Right renal cortex interstitium (tissue), 3 donors: ENCODE measurements at places on chromosomes 4 and X. TPM values are rescaled to one million over a fixed set of nuclear protein-coding genes. Genes with fewer than 3 reads are reported as not detected.

GRCh38 chr4:1511441-1512041 lies 105.3 kb upstream of the NKX1-1 start:
- no peak for DNase-seq

NAP1L2 gene
- polyA plus RNA-seq: 2.8 TPM

KLHL8 gene
- 25.8 TPM for polyA plus RNA-seq

GRCh38 chr4:78057135-78057599 lies at the start of gene FRAS1:
Gene FRAS1 (plus strand): TSS chr4:78057323. CDS start chr4:78058010, 687 bp downstream.
- peak; percentile 25 for DNase-seq

DNA sequence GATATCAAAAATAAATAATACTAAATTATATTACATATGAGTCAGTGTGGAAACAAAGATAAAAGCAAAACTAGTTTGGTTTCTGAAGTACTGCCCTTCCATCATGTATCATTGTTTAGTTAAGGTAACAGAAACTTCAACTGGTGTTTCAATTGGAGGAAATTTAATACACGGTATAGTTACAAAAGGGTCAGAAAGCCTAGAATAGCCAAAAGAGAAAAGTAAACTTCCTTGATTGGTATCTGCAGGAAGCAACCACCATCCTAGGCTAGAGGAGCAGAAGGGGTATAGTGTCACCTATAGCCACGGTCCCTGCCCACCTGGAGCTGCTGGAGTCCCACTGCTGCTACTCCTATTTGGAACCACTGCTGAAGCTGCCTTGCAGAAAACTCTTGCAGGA lies 185.6 kb downstream of the SLC7A11 start:
- no peak for DNase-seq

- no peak for DNase-seq
Observed at GRCh38 chrX:139560221-139560620, 29.7 kb downstream of the F9 start.

GRCh38 chr4:124515591-124515990 lies 196.9 kb downstream of the ANKRD50 start:
- no peak for DNase-seq

NDUFA1 gene
- polyA plus RNA-seq: 173 TPM

GRCh38 chr4:16687011-16687410 lies 211.4 kb downstream of the LDB2 start:
- DNase-seq: no peak

DNA sequence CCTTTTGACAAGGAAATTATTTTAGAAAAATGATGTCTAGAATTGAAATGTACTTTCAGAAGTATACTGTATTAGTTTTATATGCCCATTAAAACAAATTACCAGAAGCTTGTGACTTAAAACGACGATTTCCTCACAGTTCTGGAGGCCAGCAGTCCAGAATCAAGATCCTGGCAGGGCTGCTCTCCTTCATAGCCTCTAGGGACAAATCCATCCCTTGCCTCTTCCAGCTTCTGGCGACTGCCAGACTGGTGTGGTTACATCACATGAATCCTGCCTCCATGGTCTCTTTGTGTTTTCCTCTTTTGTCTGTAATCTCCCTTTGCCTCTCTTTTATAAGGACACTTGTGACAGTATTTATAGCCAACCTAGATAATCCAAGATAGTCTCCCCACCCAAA lies 97.1 kb downstream of the IQCM start:
- no peak for DNase-seq

DNA sequence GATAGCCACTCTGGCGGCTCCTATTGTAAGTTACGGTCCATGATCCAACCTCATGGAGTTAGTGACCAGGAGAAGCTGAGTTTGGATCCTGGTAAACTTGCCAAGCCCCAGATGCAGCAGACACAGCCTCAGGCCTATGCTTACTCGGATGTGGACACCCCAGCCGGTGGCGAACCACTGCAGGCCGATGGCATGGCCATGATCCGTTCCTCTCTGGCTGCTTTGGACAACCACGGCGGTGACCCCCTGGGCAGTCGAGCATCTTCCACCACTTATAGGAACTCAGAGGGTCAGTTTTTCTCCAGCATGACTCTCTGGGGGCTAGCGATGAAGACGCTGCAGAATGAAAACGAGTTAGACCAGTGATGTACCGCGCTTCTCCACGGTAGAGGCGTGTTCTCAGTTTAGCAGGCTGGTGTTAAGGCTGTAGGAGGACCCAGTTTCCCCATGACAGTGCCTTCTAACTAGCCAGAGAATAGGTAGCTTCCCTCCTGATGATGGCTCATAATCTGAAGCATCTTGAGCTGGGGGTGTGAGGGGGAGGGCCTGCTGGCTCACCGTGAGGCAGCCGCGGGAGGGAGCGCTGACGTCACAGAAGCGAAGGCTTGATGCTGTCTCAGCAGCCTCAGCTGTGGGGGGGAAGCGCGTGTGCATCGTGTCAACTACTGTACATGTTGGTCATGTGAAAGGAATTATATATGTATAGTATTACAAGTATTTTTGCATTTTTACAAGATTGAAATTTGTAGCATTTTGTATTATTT lies 31.1 kb downstream of the ZBTB49 start:
- no peak for DNase-seq

DNA sequence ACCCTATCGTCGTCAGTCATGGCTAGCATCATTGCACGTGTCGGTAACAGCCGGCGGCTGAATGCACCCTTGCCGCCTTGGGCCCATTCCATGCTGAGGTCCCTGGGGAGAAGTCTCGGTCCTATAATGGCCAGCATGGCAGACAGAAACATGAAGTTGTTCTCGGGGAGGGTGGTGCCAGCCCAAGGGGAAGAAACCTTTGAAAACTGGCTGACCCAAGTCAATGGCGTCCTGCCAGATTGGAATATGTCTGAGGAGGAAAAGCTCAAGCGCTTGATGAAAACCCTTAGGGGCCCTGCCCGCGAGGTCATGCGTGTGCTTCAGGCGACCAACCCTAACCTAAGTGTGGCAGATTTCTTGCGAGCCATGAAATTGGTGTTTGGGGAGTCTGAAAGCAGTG lies 1.6 kb downstream of the ZCCHC12 start:
- DNase-seq: no peak

DNA sequence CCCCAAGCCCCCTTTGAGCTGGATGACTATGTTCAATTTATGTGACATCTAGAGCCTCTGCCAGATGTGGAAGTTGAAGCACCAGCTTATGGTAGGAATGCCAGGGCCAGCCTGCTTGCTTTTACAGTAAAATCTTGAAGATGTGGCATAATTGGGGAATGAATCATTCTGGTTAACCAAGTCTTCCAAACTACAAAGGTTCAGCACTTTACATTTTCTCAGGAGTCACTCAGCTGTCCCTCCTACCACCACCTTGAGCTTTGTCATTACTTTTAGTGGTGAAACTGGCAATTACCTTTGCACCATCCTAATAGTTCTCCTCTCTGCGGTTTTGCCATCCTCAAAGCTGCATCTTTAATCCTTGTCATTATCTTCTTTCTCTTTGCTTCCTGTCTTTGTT lies 172.2 kb downstream of the HS6ST2 start:
- DNase-seq: no peak

SYNPO2 gene
- 21.9 TPM for polyA plus RNA-seq

COL4A5 gene
- polyA plus RNA-seq: 136 TPM

MAGEC1 gene
- polyA plus RNA-seq: not detected

DNA sequence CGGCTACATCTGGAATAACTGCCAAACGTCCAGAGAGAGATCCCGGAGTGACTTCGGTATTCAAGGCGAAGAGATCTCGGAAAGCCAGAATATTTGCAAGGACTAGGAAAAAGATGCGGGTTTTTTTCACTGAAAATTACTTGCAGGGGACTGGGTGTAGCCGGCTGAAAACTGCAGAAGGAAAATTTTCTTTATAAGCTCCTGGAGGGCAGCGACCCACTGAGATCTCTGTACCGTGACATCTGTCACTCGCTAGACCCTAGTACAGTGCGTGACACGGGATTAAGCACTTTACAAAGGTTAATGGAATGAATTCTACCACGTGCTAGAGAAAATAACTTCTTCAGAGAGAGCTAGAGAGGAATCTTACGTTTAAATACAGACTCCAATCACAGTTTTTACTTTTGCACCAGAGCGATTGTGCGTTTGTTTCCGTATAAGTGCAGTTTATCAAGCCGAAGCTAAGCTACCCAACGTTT lies 1.1 kb upstream of the LCORL start:
- no peak for DNase-seq

SERPINA7 gene
- 0.22 TPM for polyA plus RNA-seq

- DNase-seq: no peak
Observed at GRCh38 chr4:181234951-181235680, 1008.1 kb upstream of the TENM3 start.

- DNase-seq: no peak
Observed at GRCh38 chr4:52247941-52248340, 196.8 kb downstream of the SPATA18 start.

GRCh38 chr4:108072300-108072699 lies 82.6 kb downstream of the HADH start:
- DNase-seq: no peak

GRCh38 chr4:38939165-38939564 lies 71.6 kb downstream of the FAM114A1 start:
- no peak for DNase-seq

RASGEF1B gene
- 12.8 TPM for polyA plus RNA-seq

- DNase-seq: no peak
Observed at GRCh38 chrX:46268412-46268811, 276.8 kb downstream of the ZNF674 start.

HTN3 gene
- not detected for polyA plus RNA-seq

DNA sequence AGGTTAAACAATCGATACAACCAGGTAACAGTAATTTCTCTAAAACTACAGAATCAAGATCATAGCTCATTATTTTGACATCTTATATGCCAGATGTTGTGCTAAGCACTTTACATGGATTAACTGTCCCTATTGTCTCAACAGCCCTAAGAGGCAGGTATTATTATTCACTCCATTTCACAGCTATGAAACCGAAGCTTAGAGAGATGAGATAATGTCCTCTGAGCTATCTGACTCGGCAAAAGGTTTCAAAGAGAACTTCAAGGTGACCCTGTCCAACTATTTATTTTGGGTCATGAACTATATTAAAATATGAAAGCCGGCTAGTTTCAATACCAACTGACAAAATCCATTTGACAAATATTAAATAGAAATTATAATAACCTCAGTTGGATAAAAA lies 10.3 kb downstream of the SLC25A5 start:
- DNase-seq: no peak

NUDT6 gene
- polyA plus RNA-seq: 19.0 TPM

DNA sequence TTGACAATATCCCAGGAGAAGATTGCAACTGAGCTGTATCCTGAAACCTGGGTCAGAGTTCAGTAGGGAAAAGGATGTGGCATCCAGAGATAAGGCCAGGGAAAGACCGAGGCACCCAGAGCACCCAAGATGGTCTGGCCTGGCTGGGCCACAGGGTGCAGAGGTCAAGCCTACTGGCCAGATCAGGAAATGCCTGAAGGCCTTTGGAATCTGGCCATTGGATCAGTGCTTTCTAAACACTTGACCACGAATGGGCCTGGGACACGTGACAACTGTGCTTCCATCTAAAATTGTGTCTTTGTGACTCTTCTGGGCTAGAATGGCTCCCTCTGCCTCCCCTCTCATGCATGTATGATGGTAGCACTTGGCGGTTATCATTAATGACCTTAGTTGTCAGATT lies 316.9 kb downstream of the EVC2 start:
- no peak for DNase-seq

PRSS12 gene
- polyA plus RNA-seq: 11.1 TPM

GRCh38 chr4:46994007-46994405 lies 625 bp upstream of the GABRA4 start:
- no peak for DNase-seq

- no peak for DNase-seq
Observed at GRCh38 chrX:32153585-32153984, 1057.8 kb downstream of the DMD start.

- no peak for DNase-seq
Observed at GRCh38 chr4:52982255-52982945, 120.3 kb downstream of the RASL11B start.

DNA sequence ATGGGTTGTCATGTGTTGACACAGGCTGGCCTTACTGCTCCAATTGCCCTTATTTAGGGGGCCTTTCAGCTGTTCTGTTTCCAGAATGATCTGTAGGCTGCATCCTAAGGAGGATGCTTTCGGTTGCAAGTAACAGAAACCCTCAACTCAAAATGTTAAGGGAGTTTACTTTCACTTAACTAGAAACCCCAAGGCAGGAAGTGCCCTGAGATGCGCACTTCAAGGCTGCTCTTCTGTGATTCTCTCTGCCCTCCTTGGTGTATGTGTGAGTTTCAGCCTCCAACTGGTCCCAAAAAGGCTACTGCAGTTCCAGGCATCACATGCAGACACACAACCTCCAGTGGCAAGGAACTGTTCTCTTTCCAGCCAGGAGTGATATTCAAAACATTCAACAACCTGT lies 97.3 kb upstream of the ATP6AP2 start:
- DNase-seq: no peak

MID2 gene
- polyA plus RNA-seq: 11.4 TPM

GRCh38 chr4:33649015-33649414 lies 2595.3 kb downstream of the ARAP2 start:
- no peak for DNase-seq

DNA sequence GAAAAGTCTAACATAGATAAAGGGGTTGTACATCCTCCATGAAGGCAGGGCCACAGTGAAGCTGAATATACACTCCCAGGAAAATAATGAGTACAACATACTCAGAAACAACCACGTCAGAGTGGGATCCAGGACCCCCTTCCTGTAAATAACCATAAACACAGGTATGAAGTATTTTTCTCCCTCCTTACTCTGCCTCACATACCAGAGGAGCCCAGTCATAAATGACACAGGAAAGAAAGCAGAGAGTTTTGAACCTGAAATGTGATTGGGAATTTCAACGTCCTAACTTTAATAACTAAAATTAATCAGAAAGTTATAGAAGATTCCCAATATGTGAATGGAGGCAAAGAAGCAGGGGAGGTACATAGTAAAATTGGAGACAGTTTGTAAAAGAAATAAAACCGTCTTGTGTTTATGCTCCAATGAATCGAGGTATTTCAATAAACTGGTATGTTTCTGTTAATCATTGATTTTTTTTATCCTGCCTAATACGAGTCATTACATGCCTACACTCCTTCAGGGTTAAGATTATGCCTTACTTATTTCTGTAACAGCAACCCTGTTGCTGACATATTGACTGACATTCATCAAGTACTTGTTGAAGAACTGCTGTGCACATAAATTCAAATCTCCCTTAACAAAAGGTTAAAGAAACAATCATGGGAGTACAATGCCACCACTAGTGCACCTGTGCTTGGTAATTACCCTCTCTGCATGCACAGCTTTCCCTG lies 431.3 kb downstream of the KCNIP4 start:
- no peak for DNase-seq

DNA sequence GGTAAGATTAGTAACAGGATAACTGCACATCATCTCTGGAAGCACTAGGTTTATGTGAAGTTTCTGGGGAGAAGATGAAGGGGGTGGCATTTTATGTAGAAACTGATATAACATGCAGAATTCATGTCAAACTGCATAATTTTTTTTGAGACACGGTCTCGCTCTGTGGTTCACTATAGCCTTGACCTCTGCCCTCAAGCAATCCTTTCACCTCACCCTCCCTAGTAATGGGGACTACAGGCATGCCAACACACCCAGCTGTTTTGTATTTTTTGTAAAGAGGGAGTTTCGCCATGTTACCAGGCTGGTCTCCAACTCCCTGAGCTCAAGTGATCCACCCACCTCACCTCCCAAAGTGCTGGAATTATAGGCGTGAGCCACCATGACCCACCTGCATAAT lies 11.5 kb downstream of the ABRAXAS1 start:
- no peak for DNase-seq

FGFR3 gene
- 73.9 TPM for polyA plus RNA-seq

GRCh38 chr4:107736924-107737448 lies 17.0 kb upstream of the PAPSS1 start:
- DNase-seq: no peak
